Activated naive CD4-positive, alpha-beta T cell treated with anti-CD3 and anti-CD28 coated beads, Interleukin-2, amount 10 ng/mL, durations not matched to agents 7 days and 5 days (primary cell): ENCODE measurements at places on chromosomes 1 and 21.

- no peak for DNase-seq
Measured at GRCh38 chr21:31201144-31201543, 142.9 kb downstream of the TIAM1 start.

DNA sequence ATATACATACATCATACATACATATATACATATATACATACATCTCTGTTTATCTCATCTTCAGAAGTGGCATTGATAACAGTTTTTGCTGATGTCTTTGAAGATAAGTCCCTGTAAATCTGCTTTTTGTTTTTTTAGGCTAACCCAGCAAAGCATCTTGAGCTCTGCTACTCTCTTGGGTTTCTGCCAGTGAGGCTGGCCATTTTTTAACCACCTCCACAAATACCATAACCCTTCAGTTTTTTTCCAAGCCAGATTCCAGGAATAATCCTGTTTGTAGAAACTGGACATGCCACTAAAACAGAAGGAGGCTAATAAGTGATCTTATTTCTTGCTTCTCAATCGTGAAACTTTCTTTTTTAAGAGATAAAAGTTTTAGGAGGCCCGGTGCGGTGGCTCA, 21.6 kb downstream of the SDHC start:
- no peak for DNase-seq

- peak; percentile 73 for DNase-seq
Measured at GRCh38 chr1:999725-1000356, at the start of gene HES4. Gene HES4 (minus strand): TSS chr1:1000097. CDS start chr1:999973, 124 bp downstream.

DNA sequence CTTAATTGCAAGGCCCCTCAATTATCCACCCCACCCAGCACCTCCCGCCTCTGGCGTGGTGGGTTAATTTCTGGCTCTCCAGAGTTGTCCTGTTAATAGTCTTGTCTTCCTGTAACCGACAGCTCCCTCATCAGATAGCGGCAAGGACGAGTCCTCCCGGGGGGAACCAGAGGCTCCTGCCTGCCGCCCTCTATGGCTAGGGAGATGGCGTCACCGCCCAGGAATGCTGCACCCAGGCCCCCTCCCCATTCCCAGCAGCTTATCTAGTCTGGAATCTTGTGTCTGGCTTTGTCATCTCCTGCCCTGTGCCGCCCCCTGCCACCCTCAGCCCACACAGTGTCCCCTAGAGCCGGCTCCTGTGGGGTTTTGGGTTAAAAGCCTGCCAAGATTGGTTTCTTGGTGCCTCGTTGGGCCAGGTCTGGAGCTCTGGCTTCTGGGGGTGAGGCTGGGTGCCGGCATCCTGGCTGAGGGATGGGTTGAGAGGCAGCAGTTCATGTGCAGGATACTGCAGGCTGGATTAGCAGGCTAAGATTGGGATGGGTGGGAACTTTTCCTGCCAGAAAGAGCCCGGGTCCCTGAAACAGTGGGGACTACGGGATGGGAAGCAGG, 48.8 kb downstream of the EDN2 start:
- no peak for DNase-seq

DNA sequence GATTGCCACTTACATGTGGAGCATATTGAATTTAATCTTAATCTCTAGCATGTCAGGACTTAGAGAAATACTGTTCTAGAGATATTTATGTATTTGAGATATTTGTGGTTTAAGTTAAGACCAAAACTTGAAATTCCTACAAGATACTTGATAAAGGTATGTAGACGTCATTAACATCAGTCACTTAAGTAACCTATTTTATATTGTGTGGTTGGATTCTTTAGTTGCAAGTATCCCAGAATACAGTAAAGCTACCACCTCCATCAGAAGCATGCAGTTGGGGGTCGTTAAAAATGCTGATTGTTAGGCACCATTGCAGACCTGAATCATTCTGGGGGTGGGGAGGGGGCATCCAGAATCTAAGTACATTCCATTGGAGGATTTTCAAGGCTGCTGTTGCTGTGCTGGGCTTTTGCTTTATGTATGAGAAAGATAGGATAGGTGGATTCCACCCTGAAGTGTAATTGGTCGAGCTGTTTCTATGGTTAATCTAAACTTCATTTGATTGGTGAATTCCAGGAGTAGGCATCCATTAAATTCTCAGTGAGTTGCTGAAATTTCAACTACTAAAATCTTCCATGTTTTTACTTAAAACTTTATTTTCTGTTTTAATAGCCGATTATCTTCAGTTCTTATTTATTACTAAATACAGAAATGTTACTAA, 4.0 kb downstream of the H3-3A start:
- DNase-seq, result no peak

GRCh38 chr1:9886092-9886742, 23.9 kb downstream of the CTNNBIP1 start:
- no peak for DNase-seq

GRCh38 chr1:41936107-41936506, 17.4 kb upstream of the HIVEP3 start:
- no peak for DNase-seq

- no peak for DNase-seq
Measured at GRCh38 chr21:44359396-44359795, 6.0 kb downstream of the TRPM2 start.

GRCh38 chr1:158154501-158154900, 26.2 kb upstream of the CD1D start:
- no peak for DNase-seq

DNA sequence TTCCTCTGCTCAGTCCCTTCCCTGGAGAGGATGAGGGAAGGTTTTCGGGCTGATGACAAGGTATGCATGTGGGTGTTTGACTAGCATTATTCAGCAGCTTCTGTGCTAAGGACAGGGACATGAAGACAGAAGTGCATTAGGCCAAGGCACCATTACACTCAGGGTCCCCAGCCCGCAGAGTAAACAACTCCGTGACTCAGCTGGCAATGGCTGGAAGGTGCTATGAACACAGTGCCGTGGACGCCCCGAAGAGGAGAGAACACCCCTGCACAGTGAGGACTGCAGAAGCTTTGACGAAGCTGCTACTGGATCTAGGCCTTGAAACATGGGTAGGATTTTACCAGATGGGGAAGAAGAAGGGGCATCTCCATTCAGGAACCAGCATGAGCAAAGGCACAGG, 13.7 kb upstream of the EPS8L3 start:
- DNase-seq, result no peak

GRCh38 chr1:18578271-18578670, 52.4 kb upstream of the PAX7 start:
- DNase-seq, result no peak

GRCh38 chr21:16815243-16815642, 697.6 kb upstream of the CXADR start:
- no peak for DNase-seq

- no peak for DNase-seq
Measured at GRCh38 chr1:50155541-50155940, 46.8 kb downstream of the ELAVL4 start.

DNA sequence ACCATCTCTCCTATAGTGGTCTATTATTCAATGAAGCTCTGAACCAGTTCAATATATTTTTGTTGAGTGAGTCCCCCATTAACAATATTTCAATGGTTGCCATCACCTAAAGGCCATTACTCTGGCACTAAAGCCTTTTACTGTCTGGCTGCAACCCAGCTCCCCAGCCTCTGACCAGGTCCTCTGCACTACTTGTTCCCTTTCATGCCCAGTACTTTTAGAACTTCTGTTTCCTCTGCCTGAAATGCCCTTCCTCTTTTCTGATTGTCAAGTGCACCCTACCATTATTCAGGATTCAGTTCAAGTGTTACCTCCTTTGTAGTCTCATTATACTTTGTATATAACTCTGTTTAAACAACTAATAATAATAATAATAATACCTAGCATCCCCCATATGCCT, 30.4 kb upstream of the ZFYVE9 start:
- no peak for DNase-seq

DNA sequence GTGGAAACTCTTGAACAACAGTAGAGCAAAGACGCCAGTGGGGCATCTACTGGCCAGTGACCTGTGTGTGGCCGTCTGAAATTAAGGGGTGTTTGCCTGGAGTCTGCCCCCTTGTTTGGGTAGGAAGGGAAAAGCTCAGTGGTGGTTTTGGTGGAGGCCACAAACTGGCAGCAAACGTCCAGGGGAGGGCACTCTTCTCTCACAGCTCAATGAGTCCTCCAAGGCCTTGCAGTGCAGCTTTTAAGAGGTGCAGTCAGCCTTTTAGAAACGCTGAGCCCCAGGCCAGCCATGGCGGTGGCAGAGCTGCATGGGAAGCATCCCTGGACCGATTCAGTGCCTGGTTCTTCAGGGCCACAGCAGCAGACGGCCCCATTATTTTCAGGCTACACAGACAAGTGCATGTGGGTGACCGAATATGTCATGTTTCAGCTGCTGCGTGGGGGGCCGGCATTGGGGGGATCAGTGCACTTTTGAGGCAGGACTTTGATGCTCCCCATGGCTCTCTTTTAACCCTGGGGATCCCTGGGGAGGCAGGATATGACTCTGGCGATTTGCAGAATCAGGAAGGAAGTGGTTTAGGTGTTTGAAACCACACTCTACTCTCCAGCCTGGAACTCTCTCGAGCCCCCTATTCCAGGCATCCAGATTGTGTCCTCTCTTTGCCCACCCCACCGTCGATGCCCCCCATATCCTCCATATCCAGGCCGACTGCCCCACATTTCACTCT, 414.0 kb downstream of the PRDM2 start:
- peak; percentile 34 for DNase-seq

- no peak for DNase-seq
Measured at GRCh38 chr1:2354511-2355372, 36.6 kb downstream of the MORN1 start.

GRCh38 chr1:36764798-36765197, 269.5 kb downstream of the GRIK3 start:
- DNase-seq, result no peak

GRCh38 chr1:208448425-208448824, 204.2 kb upstream of the PLXNA2 start:
- no peak for DNase-seq

- peak; percentile 56 for DNase-seq
Measured at GRCh38 chr1:41802532-41803501, 115.9 kb downstream of the HIVEP3 start.

GRCh38 chr21:37372951-37373350, 6.4 kb downstream of the DYRK1A start:
- no peak for DNase-seq

DNA sequence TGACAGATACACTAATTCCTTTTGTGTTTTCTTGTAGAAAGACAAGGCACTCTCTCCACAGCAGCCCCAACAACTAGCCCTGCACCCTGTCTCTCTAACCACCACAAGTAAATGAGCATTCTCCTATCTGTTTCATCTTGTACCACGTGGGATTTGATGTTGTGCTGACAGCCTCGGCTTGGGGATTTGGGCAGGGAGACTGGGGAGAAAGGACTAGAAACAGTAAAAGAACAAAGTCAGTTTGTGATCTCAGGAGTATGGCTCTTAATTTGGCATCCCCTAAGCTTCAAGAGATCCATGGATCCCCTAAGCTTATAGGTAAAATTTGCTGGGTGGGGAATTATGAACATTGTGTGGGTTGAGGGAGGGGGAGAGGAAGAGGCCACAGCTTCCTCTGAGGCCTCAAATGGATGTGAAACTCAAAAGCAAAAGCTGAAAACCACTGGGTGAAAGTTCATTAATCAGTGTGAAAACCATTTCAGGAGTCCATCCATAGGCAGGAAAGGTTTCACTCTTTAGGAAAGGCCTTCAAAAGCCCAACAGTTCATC, 3.1 kb downstream of the C1orf162 start:
- peak; percentile 75 for DNase-seq

GRCh38 chr1:242824435-242824834, 299.9 kb upstream of the PLD5 start:
- no peak for DNase-seq

DNA sequence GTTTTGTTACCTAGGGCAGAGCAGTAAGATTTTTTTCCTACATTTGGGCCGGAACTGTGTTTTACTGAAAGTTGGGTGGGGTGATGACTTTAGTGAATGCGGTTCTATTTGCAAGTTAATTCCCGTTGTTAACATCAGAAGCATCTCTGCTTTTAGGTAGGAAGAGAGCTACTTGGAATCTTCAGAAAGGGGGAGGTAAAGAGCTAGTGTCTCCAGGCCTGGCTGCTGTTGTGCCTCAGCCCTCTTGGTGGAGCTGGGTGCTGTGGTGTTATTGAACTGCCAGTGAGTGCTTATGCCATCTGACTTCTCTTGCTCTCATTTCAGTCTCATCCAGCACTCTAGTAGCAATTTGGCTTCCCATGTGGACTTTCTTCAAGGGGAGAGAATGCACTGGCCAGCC, 3.4 kb downstream of the KDM4A start:
- no peak for DNase-seq

DNA sequence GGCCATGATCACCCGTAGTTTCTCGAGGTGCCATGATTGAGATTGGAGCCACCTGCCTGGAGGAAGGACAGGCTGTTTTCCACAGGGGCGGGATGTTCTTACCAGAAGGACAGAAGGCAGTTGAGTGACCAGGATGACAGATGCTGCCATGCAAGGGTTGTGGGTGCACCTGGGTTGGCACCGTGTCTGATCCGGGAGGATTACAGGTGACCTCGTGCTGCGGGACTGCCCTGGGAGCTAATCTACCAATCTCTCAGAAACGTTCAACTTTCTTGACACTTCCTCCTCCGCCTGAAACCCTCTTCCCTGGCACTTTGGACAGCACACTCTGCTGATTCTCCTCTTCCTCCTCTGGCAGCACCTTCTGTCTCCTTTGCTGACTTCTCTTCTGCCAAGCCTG, 13.8 kb upstream of the SLC6A9 start:
- no peak for DNase-seq

DNA sequence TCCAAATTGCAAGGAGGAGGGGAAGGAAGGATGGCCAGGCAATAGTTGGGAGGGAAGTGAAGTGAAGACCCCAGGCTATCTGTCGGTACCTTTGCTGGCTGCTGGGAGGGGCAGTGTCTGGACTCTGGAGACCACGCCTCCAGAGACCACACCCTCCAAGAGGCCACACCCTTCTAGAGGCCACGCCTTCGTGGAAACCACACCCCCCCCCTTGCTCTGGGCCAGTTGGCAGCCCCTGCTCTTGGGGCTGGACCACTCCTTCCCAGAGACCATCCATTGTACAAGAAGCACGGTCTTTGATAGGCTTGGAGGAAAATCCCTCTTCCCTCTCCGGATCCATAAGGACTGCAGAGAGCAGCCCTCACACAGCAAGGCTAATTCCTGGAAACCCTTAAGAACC, 73.1 kb downstream of the RYR2 start:
- no peak for DNase-seq

DNA sequence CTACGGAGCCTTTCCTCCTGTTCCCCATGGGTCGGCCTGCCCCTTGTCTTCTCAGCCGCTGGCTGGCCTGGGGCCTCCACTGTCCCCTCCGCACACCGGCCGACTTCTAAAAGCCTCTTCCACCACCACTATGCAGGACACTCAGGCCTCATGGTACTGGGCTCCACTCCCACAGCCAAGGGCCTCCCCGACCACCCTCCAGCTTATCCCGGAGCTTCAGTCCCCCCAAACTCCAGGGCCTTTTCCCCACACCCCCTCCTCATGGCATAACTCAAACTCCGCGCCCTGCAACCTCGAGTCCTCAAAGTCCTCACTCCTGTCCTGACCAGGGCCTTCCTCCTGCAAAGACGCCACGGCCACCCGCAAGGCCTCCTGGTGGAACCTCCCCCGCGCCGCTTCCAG, 2.0 kb downstream of the LRRC41 start:
- DNase-seq, result no peak

DNA sequence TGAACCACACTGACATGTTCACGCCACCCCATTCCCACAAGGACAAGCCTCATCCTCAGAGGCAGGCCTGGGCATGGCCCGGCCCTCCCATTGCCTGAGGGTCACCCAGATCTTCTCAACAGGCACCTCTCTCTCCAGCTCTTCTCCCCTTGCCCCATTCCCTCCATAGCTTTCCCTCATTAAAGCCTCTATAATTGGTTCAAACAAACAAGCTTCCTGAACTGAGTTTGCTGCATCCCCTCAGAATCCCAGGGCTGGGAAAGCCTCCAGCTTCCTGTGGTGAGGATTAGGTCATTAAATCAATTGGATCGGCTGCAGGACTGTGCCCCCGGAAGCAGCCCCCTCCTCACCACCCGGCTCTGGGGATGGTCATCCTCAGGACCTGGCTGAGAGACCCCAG, 18.9 kb downstream of the CTNNBIP1 start:
- DNase-seq, result no peak
